AG04450 (cell line): ENCODE measurements at places on chromosomes 7 and 10. TPM values are rescaled to one million over a fixed set of nuclear protein-coding genes. Genes with fewer than 3 reads are reported as not detected.

DNA sequence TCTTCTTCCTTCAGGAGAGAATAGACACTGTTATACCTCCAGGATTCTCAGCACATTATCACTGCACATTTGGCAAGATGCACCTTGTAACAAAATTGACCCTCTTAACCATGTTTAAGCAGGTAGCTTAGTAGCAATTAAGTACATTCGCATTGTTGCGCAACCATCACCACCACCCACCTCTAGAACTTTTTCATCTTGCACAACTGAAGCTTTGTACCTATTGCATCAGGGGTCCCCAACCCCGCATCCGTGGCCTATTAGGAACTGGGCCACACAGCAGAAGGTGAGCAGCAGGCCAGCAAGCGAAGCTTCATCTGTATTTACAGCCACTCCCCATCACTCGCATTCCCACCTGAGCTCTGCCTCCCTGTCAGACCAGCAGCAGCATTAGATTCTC, 29.9 kb upstream of the SMURF1 start:
- no peak for DNase-seq

- no peak for DNase-seq
Measured at GRCh38 chr10:29389935-29390334, 101.1 kb downstream of the LYZL1 start.

The ADARB2 gene
- polyA plus RNA-seq: not detected in 2 replicates

The LIPN gene
- not detected in 2 replicates for polyA plus RNA-seq

- no peak for DNase-seq
Measured at GRCh38 chr7:139733751-139734150, 44.0 kb downstream of the HIPK2 start.

GRCh38 chr7:49855281-49855980, 82.0 kb downstream of the VWC2 start:
- no peak for DNase-seq

GRCh38 chr10:74593470-74593869, 232.9 kb upstream of the KAT6B start:
- DNase-seq: peak; percentile 60

- DNase-seq: peak; percentile 30
Measured at GRCh38 chr7:25093268-25093826, 31.7 kb downstream of the CYCS start.

DNA sequence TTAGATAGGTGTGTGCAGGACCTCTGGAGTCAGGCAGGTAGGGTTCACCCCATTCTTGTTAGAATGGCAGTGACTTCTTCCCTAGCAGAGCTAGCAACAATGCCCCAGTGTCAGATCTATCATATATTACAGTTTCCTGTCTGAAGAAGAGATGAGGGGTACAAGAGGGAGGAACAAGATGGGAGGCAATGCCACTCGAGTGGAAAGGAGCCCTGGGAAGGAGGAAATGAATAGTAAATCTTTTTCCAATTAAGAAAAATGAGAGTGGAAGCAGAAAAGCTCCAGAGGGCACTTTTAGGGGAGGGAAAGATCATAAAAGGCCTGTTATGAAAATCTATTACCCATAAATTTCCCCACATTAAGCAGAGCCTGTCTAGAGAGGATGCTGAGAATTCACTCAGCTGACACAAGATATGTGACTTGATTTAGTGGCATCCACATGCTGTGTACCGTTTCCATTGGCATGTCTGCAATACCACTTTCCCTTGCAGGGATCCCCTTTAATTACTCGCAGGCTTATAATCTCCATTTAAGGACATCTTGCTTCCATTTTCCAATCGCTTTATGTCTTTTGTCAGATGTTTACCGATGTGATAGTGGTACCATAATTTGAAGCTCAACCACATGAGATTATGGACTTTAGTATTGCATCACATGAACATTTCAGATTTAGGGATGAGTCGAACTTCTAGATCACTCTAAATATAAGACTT, 70.0 kb upstream of the AGBL3 start:
- DNase-seq: no peak

DNA sequence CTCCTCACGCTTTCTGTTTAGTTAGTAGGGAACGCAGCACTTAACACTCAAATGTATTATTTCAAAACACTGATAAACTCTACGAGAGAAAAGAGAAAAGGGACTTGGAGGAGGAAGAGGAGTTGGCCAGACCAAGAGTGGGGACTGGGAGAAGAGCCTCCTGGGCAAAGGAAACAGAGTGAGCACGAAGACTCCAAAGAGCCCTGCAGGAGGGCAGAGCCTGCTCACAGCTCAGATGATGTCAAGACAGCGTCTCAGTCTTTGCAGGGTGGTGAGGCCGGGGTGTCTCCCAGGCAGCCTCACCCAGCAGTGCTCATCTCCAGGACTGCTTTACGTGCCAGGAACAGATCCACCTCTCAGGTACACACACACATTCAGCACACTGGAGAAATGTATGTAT, 41.2 kb downstream of the CYTH3 start:
- DNase-seq: no peak
